ENCODE measurements at places on chromosomes 16 and 17.

GRCh38 chr17:15882058-15882720 lies 62.7 kb upstream of the ADORA2B start:
- no peak for DNase-seq

DNA sequence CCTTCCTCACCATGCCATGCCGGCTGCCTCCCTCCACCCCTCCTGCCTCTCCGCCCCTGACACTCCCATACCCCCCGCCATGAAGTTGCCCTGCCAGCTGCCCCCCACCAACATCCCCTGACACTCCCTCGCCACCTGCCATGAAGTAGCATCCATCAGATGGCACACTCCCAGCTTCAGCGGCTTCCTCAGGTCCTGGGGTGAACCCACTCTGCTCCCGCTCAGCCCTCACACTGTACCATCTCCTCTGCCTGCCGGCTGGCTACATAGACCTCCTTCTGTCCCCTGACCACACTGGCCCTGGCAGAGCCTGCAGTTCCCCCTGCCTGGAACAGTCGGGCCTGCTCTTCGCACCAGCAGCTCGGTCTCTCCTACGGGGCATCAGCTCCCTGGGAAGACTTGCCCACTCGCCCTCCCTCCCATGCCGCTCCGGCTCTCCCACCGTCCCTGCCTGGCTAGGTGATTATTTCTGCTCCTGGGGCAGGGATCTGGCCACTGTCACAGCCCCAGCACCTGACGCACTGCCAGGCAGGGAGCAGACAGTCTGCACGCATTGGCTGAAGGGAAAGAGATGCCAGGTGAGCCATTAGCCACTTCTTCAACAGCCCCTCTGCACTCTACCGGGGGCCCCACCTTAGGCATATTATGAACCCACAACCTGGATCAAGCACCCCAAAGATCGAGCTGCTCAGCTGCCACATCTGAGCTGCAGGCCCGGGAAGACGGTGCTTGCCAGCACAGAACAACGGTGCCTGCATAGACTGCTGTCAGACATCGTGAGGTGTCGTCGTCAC lies 9.0 kb downstream of the CANT1 start:
- DNase-seq = no peak

- DNase-seq = no peak
Measured at GRCh38 chr16:89624777-89625761, 11.6 kb downstream of the DPEP1 start.

DNA sequence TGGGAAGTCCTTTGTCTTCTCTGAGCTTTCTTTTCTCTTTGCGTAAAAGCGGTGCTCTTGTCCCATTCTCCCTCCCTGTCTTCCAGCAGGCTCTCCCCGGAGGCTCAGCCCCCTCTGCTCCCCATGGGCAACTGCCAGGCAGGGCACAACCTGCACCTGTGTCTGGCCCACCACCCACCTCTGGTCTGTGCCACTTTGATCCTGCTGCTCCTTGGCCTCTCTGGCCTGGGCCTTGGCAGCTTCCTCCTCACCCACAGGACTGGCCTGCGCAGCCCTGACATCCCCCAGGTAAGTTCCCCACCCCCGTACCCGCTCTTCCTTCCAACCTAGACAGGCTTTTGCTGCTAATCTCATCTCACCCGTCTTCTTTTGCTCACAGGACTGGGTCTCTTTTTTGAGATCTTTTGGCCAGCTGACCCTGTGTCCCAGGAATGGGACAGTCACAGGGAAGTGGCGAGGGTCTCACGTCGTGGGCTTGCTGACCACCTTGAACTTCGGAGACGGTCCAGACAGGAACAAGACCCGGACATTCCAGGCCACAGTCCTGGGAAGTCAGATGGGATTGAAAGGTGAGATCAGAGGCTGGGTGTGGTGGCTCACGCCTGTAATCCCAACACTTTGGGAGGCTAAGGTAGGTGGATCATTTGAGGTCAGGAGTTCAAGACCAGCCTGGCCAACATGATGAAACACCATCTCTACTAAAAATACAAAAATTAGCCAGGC lies 1.3 kb downstream of the TMEM219 start:
- no peak for DNase-seq

DNA sequence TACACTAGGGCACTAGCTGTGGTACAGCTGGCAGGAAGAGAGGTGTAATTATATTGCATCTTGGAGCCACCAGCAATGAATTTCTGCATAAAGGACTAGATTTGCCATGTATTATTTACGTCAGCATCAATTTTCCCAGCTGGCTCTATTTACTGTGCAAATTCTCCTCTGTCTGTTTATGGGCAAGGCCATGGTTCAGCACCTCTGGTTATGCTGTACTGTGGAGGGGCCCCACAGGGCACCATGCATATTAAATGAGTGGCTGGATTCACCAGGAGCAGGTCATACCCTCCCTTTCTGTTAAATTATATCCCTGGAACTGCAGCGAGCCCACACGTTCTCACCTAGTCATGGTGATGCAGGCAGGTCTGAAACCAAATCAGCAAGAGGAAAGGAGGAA lies 19.8 kb downstream of the RAD51D start:
- DNase-seq = no peak

GRCh38 chr17:81090361-81091136 lies 55.6 kb downstream of the BAIAP2 start:
- DNase-seq = no peak

GRCh38 chr17:82103553-82104451 lies 5.8 kb upstream of the FASN start:
- DNase-seq = no peak

DNA sequence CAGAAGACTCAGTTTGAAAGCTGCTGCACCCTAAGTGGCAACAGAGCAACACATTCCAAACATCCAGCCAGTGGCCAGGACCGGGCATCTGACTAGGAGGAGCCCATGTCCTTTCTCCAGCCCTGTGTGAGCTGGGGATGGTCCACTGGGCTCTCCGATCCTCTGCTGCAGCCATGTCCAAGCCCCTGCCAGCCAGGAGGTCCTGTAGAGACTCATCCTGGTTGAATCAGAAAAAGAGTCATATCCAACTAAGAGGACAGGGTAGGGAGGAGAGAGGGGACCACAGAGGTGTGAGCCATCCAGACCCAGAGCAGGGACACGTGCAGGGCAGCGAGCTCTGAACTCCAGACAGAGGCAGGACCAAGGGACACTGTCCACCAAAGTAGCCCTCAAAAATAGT lies 163.0 kb upstream of the CDH5 start:
- no peak for DNase-seq

DNA sequence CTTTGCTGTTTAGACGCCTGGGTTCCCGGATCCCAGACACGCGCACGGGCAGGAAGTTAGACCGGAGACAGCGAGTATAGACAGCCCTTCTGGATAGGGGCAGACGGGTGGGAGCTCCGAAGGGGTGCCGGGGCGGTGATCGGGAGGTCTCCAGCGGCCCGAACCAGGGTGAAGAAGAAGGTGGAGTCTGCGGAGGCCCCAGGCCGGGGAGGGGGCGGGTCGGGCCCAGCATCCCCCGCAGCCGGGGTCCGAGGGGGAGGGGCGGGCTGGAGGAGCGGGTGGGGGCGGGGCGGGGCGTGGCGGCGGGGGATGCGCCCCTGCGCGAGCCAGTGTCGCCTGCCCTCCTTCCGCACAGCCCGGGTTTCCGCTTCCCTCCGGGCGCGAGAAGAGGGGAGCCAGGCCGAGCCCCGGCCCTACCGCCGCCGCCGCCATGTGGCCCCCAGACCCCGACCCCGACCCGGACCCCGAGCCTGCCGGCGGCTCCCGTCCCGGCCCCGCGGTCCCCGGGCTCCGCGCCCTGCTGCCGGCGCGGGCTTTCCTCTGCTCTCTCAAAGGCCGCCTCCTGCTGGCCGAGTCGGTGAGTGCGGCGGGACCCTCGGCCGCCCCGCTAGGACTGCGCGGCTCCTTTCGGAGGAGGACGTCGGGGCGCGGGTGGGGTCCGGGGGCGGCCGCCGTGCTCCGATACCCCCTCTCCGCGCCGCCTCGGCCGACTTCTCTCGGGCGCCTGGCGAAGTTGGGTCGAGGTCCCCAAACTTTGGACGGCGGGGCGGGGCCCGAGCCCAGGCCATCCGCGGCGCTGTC lies at the start of gene CMTM3:
TSS of gene CMTM3 (plus strand) at position 329 of the 801 bp plus-strand sequence. CDS start at position 431, 102 bp downstream.
- DNase-seq = peak; percentile 53

DNA sequence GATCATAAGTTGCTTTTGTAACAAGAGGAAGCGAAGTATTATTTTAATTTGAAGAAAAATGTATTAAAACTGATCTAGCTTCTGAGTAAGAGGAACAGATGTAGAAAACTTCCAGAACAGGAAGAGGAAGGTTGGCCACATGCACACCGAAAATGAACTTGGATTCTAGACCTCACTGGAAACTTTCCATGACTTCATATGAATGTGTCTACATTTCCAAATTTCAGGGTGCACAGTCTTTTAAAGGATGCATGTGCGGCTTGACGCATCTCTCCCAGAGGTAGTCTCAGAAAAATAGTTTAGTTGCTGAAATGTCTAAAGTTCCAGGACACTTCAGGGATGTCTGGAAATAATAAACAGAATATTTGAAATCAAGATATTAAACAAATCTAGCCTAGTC lies 275.1 kb upstream of the MYOCD start:
- DNase-seq = no peak

GRCh38 chr17:30550512-30551273 lies 73.5 kb downstream of the GOSR1 start:
- DNase-seq = no peak

GRCh38 chr16:85057212-85057889 lies 29.8 kb downstream of the KIAA0513 start:
- DNase-seq = no peak

- no peak for DNase-seq
Measured at GRCh38 chr17:67125924-67126323, 81.6 kb downstream of the CACNG1 start.

DNA sequence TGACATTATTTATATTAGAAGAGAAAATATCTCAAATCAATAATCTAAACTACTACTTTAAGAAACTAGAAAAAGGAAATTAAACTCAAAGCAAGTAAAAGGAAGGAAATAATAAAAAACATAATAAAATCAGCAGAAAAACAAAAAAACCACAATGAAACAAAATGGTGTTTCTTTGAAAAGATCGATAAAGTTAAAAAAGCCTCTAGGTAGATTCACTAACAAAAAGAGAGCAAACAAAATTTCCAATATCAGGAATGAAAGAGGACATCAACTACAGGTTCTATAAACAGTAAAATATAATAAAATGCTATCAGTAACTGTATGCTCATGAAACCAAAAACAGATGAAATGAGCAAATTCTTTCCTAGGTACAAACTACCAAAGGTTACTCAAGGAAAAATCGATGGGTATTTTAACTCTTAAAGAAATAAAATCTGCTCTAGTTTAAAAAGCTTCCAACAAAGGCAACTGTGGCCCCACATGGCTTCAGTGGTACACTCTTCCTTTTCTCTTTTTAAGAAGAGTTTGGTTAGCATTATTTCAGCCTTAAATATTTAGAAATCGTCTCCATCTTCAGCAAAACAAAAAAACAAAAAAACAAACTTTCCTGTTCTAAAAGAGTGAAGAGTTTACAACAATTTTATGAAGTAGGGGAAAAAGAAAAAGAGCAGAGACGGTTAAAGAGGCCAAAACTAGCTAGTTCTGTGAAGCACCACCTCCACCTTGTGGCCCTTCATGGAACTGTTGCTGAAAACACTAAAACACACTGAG lies 102.2 kb downstream of the TRIM37 start:
- DNase-seq = peak; percentile 33

- DNase-seq = no peak
Measured at GRCh38 chr17:39200957-39201510, 951 bp downstream of the RPL19 start.

DNA sequence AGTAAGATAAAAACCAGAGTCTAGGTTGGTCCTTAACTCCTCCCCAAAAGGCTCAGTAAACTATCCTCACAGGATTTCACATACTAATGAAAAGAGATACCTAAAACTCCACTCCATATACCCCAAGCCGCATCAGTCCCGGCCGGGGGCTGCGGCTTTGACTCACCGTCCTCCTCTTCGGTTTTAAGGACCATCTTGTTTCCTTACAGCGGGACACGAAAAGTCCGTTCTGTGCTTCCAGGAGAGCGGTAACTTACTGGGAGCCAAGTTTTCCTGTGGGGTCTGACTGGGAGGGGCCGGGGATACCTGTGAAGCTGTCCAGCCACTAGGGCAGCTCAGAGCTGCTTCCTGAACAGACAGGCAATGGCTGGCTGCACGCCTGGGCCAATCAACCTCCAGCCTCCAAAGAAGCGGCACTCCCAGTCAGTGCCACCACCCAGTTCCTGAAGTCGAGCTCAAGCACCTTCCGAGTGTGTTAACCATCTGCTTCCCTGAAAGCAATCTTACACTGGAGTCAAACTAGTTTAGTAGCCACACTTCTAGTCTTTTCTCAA lies 45.5 kb downstream of the CYTH1 start:
- no peak for DNase-seq

- DNase-seq = no peak
Measured at GRCh38 chr16:67720236-67720635, 1.1 kb upstream of the GFOD2 start.

DNA sequence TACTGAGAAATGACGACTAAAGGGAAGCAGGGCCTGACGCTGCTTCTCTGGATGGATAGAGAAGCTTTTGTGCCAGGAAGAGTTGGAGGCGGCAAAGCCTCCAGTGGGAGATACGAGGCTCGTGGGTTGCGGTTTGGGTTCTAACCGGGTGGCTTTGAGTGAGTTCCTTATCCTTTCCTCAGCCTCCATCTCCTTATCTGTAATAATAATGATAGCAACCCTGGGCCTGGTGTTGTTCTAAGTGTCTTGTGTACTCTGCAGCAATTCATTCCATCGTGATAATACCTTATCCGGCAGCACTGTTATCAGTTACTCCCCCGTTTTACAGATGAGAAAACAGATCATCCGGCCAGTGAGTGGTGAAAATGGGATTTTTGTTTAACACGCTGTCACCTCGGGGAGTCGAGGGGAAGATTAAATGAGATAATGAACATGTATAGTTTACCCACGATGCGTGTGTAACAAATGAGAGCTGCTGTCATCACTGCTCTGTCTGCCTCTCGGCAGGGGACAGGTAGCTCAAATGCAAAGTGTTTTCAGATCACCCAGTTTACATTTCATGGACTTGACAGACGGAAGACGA lies 52.0 kb upstream of the LHX1 start:
- DNase-seq = no peak

DNA sequence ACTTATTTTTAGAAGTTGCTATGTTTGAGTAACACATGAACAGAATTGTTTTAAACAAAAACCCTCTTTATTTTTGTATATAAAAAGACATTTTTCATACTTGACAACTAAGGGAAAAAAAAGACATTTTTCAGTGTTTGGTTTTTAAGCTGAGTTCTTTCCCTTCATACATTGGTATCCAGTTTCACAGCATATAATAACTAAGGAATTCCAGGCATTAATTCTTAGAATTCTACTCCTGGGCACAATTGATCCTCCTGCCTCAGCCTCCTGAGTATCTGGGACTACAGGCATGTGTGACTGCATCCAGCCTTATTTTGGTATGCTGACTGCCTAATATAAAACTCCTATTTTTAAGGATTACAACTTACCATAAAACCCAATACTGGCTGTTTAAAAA lies 8.4 kb downstream of the FBXO47 start:
- DNase-seq = no peak
